ENCODE measurements at places on chromosomes 6 and 20.

GRCh38 chr6:4912559-4912958 is 91.3 kb downstream of the RPP40 start:
- no peak overlapping the region for H3K27ac ChIP-seq
- no peaks in the 10 kb centered on the region for H3K27me3 ChIP-seq
- H3K36me3 ChIP-seq = peaks cover 11% of the 10 kb centered on the region
- peaks cover 42% of the 10 kb centered on the region for H3K4me1 ChIP-seq
- H3K4me3 ChIP-seq = no peak overlapping the region

DNA sequence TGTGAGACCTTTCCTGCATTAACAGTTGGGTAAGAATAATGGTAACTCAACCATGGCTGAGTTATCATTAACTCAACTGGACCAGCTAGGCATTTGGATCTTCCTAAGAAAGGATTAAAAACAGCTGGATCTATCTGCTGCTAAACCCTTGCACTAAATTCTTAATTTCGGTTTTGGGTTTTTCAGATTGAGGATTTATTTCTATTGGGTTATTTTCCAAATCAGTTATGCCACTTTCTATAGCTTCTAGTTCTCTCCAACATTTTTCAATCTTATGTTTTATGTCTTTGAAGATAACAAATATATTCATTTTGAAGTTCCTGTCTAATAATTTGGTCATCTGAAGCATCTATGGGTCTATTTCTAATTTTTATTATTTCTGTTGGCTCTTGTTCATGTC is 92.5 kb downstream of the KIF13A start:
- H3K4me1 ChIP-seq = no peaks in the 10 kb centered on the region
- H3K4me3 ChIP-seq = no peak overlapping the region
- DNase-seq = no peak
- no peaks in the 10 kb centered on the region for H3K36me3 ChIP-seq
- no peak overlapping the region for H3K27ac ChIP-seq
- H3K27me3 ChIP-seq = peaks cover 25% of the 10 kb centered on the region

DNA sequence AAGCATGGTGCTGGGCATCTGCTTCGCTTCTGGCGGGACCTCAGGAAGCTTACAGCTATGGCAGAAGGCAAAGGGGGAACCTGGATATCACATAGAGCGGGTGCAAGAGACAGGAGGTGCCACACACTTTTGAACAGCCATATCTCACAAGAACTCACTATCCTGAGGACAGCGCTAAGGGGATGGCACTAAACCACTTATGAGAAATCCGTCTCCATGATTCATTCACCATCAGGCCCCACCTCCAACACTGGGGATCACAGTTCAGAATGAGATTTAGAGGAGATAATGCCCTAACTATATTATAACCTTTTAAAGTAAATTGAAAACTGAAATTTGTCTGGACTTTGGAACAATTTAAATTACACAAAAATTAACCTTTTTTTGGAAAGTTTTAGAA is 37.8 kb upstream of the SUMO4 start:
- H3K4me3 ChIP-seq = no peak overlapping the region
- peaks cover 68% of the 10 kb centered on the region for H3K36me3 ChIP-seq
- DNase-seq = no peak
- no peaks in the 10 kb centered on the region for H3K27me3 ChIP-seq
- H3K4me1 ChIP-seq = peaks cover 73% of the 10 kb centered on the region
- H3K27ac ChIP-seq = no peak overlapping the region

DNA sequence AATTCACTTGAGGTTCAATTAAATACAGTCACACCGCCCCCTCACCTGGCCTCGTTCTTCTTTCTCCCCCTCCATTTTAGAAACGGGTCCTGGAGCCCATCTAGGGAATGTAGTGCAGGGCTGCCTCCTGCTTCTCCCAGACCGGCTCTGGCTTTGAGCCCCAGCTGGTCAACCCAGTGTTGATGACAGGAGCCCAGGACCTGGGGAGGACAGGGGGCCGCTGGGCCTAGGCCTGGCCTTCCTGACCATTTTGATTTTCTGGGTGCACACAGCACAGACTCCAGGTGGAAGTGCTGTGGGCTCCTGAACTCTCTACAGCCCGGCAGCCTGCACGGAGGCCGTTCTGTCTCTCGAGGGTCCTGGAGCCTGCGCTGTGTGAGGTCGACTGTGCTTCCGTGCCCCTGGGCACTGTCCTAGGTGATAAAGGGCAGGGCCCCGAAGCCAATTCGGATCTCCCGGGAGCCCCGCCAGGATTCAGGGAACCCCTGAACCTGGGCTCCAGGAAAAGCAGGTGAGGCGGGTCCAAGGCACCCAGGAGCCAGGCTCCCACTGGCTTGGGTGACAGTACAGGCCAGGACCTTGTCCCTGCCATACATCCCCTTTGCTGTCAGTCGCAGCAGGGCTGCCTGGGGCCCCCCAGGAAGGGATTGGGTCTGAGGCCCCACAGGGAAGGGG is 23.3 kb downstream of the NPEPL1 start:
- no peaks in the 10 kb centered on the region for H3K4me1 ChIP-seq
- peak overlapping the region; percentile 13 for H3K27ac ChIP-seq
- no peak overlapping the region for H3K4me3 ChIP-seq
- H3K27me3 ChIP-seq = no peaks in the 10 kb centered on the region

- no peak overlapping the region for H3K4me3 ChIP-seq
- H3K27me3 ChIP-seq = no peaks in the 10 kb centered on the region
- peaks cover 17% of the 10 kb centered on the region for H3K4me1 ChIP-seq
These were observed 75.3 kb downstream of the TCP11 start for GRCh38 chr6:35065870-35066269.

DNA sequence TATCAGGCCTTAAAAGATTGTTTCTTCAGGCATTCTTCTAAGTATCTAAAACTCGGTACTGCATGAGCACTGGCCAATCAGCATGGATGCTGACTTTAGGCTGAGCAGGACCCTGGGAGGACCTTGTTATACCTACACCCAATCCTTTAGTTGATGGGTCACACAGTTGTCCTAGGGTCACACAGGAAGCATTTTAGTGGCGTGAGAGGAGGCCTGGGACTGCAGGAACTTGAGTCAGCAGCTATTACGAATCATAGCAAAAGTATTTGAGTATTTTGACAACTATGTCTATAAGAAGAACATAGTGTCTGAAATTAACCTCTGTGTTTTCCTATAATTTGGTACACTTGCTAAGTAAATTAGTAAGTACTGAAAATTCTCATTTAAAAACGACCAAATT is 741.4 kb downstream of the HACE1 start:
- no peak for DNase-seq
- H3K27me3 ChIP-seq = no peaks in the 10 kb centered on the region
- H3K4me1 ChIP-seq = no peaks in the 10 kb centered on the region
- no peaks in the 10 kb centered on the region for H3K36me3 ChIP-seq
- no peak overlapping the region for H3K27ac ChIP-seq

DNA sequence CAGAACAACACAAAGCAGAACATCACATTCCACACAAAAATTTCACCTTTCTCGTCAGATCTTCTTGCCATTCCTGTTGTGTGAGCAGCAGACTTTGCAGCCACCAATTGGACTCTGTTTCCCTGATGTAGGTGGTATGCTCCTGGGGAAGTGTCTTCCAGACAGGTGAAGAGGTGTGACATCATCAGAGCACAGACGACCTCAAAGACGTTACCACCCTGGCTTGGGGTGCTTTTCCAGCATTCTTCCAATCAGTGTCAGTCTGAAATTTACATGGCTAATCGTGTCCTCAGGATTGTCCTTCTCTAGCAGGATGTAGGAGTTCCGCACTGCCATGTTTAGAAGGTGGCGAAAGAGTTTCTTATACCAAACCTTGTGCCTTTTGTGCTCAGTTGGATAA is 31.6 kb upstream of the RIMS4 start:
- no peaks in the 10 kb centered on the region for H3K36me3 ChIP-seq
- peaks cover 17% of the 10 kb centered on the region for H3K27me3 ChIP-seq
- H3K4me3 ChIP-seq = no peak overlapping the region
- DNase-seq = no peak

DNA sequence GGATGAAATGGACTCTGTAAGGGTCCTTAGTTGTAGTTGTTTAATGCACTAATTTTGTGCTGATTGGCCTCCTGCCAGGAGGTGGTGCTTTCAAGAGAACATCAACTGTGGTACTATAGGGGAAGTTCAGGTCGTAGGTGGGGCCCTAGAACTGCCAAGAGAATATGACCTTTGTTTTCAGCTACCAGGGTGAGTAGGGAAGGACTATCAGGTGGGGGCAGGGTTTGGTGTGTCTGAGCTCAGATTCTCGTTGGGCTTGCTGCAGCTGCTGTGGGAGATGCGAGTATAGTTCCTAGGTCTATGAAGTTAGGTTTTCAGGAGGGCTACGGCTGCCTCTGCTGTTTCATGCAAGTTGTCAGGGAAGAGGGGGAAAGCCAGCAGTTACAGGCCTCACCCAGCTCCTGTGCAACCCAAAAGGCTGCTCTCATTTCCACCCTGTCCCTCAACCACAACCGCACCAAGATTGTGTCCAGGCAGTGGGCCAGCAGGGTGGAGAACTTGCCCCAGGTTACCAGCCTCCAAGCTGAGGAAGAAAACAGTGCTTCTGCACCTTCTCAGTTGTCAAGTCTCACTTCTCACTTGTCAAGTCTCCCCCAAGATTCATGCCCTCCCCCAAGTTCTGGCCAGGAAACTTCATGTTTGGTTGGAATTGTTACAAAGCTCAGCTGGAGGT is 626.5 kb upstream of the MAP3K7 start:
- H3K27ac ChIP-seq = no peak overlapping the region
- H3K27me3 ChIP-seq = no peaks in the 10 kb centered on the region
- no peaks in the 10 kb centered on the region for H3K36me3 ChIP-seq
- DNase-seq = no peak
- H3K4me3 ChIP-seq = no peak overlapping the region

GRCh38 chr6:41586252-41587007 is 40.2 kb downstream of the FOXP4 start:
- no peak for DNase-seq
- H3K27me3 ChIP-seq = no peaks in the 10 kb centered on the region
- H3K36me3 ChIP-seq = no peaks in the 10 kb centered on the region

GRCh38 chr6:167807200-167807599 is 19.5 kb upstream of the AFDN start:
- H3K36me3 ChIP-seq = no peaks in the 10 kb centered on the region
- H3K27ac ChIP-seq = no peak overlapping the region
- no peak for DNase-seq

DNA sequence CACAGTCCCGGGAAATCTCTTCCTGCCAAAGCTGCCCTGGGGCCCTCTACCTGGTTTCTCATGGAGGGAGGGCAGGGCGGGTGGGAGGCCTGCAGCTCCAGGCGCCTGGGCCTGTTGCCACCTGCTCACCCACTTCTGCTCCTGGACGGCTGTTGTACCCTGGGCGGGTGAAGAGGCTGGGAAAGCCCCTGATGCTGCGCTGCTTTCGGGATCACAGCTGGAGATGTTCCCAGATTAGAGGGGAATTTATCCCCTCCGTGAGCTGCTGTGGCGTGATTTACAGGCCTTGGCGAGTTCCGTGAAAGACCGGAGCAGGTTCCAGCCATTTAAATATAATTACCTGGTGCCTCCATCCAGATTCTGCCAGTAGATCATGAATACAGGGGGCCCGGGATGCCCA is 12.3 kb upstream of the VSTM2L start:
- H3K4me1 ChIP-seq = no peaks in the 10 kb centered on the region
- no peaks in the 10 kb centered on the region for H3K27me3 ChIP-seq
- H3K27ac ChIP-seq = no peak overlapping the region
- H3K4me3 ChIP-seq = no peak overlapping the region

DNA sequence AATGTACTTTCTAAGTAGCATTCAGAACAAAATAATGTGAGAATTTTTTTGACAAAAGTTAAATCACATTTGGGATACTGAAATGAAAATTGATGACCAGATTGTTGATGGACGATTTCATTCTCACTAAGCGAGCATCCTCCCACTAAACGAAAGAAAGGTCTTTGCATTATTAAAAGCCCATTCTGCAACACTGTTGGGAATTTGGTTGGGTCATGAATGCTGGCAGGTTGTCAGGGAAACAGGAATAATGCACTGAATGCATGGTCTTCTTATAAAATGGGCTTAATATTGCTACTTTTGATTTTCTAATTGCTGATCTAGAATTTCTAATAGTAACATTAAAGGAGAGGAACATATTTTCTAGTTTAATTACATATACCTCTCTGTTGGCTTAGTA is 229.8 kb downstream of the NKAIN2 start:
- no peaks in the 10 kb centered on the region for H3K27me3 ChIP-seq
- H3K4me3 ChIP-seq = no peak overlapping the region
- no peaks in the 10 kb centered on the region for H3K36me3 ChIP-seq
- no peaks in the 10 kb centered on the region for H3K4me1 ChIP-seq

- DNase-seq = no peak
- peaks cover 38% of the 10 kb centered on the region for H3K36me3 ChIP-seq
- no peaks in the 10 kb centered on the region for H3K27me3 ChIP-seq
- H3K4me1 ChIP-seq = peaks cover 13% of the 10 kb centered on the region
- H3K4me3 ChIP-seq = no peak overlapping the region
- H3K27ac ChIP-seq = no peak overlapping the region
These were observed 34.0 kb downstream of the ITCH start for GRCh38 chr20:34397096-34397495.

DNA sequence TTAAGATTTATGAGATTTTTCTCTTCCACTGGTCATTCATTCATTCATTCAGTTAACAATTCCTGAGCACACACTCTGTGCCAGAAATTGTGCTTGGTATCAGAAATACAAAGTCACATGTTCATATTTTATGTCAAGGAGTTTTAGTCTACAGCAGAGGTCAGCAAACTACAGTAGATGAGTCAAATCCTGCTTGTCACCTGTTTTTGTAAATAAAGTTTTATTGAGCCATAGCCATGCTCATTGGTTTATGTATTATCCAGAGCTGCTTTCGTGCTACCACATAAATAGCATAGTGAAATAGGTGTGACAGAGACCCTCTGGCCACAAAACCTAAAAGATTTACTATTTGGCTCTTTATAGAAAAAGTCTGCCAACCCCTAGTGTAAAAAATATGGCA is 46.8 kb downstream of the THEMIS start:
- peaks cover 53% of the 10 kb centered on the region for H3K4me1 ChIP-seq
- no peak for DNase-seq
- H3K36me3 ChIP-seq = peaks cover 72% of the 10 kb centered on the region
- no peak overlapping the region for H3K27ac ChIP-seq
- no peak overlapping the region for H3K4me3 ChIP-seq
- H3K27me3 ChIP-seq = no peaks in the 10 kb centered on the region

DNA sequence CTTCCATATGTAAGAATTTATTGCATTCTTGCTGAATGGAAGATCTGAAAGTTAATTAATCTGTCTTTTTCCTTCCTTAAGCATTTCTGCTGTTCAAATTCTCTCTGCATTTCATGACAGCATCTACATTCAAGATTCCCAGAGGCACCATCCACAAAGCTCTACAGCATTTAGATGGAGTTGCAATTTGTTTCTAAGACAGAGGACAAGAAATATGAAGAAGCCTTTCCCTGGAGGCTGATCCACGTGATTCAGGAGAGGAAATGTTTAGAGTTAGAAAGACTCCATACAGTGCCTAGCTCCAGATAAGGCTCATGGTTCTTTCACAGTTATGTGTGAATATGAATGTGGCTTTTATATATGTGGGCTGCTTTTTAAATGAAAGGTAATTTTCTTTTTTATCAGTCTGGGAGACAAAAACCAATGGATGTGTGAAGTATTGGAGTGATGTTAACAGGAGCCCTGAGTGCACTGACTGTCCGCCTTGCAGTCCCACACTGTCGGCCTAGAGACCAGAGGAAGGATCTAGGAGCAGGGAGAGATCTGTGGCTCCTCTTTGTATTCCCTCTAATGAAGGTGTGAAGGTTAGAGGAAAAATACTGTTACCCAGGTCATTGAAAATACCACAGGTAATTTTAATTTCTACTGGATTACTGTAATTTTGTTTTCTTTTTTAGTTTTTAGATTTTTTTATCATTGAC is 686.6 kb upstream of the GJE1 start:
- DNase-seq = no peak
- H3K36me3 ChIP-seq = no peaks in the 10 kb centered on the region
- peaks cover 5% of the 10 kb centered on the region for H3K27me3 ChIP-seq
- no peak overlapping the region for H3K4me3 ChIP-seq
- no peaks in the 10 kb centered on the region for H3K4me1 ChIP-seq

- H3K4me3 ChIP-seq = no peak overlapping the region
- no peak for DNase-seq
These were observed 262.4 kb upstream of the SUPT3H start for GRCh38 chr6:45640081-45640491.
